ENCODE measurements at places on chromosomes 1 and 21.
A peak's percentile ranks its signal among the peaks of the same experiment; 100 is the strongest.

GRCh38 chr1:179055937-179056336, 25.9 kb upstream of the TOR3A start:
- DNase-seq = no peak

DNA sequence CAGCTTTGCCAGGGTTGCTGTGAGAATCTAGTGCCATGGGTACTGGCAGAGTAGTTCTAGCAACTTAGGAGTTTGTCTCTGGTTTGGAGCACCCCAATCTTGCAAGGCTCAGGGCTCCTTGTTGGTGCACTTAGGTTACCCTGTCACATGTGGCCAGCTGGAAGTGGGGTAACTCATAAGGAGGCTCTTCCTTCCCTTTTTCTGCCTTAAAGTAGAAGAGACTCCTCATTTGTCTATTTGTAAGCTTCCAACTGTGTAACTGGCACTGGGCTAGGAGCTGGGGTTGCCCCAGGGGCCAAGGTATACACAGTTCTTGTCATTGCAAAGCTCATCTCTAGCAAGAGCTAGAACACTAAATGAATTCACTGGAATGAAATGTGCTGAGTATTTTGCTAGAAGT, 10.6 kb downstream of the MROH7 start:
- no peak for DNase-seq

DNA sequence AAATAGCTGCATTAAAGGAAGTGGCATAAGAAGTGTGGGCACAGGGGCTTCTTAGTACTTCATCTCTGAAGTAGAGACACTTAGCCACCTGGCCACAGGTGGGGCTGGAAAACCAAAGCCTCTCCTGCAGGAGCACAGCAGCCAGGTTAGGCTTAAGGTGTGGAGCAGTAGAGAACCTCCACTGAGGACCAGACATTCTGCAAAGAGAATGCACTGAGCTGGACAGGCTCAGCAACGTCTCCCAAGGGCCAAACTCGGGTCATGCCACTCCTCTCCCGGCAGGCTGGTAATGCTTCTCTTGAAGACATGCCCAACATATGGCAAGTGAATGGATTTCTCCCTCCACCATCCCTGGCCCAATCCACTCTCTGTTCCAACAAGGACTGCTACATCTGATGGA, 33.0 kb upstream of the LRRC38 start:
- no peak for DNase-seq

- DNase-seq = no peak
Observed at GRCh38 chr1:1100296-1100695, 15.6 kb downstream of the C1orf159 start.

DNA sequence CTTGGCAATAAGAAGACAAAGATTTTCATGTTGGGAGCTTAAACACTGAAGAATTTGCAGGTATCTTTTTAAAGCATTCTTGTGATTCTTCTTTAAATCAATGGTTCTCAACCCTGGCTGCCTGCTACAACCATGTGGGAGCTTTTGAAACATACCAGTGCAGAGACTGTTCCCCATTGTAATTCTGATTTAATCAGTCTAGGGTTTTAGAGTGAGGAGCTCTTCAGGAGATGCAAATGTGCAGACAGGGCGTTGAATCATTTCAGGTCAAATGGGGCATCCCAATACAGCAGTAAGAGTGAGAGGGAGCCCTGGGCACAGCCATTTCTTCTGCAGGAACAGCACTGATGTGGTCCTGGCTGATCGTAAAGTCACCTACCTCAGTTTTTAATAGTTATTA, 24.3 kb downstream of the KCNJ6 start:
- no peak for DNase-seq

DNA sequence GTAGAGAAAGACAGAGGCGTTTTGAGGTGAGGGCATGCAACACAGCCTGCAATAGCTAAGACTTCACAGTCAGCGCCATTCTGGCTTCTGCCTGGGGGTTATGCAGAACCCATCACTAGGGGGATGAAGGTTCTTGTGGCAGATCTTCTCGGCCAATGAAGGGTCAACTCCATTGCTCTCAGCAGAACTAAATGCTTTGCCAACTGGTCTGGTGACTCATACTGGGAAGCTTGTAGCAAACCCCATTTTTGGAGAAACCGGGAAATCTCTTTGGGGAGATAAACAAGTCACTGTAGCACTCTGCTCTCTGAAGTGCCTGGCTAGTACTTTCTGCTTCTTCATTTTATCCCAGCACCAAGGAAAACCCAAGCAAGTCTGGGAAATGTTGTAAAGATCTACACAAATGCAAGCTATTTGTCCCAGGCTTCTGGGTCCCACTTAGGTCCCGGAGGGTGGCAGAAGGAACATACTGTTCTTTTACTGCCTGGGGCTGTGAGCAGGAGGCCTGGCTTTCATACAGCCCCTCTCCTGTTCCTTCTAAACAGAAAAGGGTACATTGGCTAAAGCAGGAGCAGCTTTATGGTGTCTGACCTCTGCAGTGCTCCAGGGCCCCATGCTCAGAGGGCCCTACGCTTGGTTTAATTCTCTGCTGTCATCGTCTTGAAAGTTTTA, 28.8 kb downstream of the SHISA4 start:
- DNase-seq = peak; percentile 67

DNA sequence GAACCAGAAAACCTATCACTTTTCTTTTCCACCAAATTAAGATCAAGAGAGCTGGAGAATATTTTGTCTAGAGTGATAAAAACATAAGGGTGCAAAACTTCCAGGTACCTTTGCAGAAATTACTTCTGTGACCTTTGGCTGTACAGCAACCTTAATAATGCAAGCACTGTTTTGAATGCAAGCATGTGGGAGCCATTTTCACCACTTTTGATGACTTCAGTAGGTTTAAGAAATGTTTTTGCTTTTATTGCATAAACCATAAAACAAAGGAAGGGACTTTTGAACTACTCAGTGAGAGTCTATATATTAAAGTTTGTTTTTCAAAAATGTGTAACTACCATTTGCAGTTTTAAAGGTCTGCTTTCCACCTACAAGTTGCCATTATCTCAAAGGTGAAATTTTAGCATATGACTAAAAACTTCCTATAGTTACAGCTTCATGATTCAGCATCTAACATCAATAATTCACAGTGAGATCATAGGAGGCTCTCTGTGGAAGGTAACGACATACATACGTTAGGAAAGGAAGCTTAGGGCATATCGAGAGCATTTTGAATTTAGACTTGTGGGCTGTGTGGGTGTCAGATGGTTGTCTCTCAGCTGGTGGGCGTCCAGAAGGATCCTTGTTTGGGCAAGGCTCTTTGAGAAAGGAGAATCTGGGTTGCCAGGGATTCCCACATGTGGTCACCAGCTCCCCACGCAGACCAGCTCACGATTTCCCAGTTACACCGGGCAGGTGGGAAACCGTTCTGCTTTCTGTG, 1.1 kb upstream of the GADD45A start:
- DNase-seq = no peak

DNA sequence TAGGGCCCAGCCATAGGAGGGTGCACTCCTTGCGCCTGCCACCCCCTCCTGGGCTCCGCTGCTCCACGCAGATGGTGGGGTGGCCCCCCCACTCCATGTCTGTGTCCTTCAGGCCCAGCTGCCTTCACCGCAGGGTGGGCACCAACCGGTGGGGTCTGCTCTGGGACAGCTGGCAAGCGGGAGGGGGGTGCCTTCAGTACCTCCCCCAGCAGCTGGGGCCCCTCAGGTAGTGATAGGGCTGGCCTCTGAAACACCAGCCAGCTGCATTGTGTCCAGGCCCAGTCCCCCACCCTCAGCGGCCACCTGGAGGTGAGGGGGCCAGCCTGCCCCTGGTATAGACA, 360 bp downstream of the GJC2 start:
- no peak for DNase-seq

GRCh38 chr21:29360799-29361765, 62.4 kb downstream of the BACH1 start:
- no peak for DNase-seq

DNA sequence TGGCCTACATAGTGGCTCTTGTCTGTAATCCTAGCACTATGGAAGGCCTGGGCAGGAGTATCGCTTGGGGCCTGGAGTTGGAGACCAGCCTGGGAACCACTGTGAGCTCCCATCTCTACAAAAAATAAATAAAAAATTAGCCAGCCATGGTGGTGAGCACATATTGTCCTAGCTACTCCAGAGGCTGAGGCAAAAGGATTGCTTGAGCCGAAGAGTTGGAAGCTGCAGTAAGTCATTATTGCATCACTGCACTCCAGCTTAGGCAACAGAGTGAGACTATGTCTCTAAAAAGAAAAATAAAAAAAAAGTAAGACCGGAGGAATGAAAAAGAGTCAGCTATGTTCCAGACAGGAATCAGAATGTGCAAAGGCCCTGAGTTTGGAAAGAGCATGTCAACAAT, 115.3 kb downstream of the CYYR1 start:
- DNase-seq = no peak

DNA sequence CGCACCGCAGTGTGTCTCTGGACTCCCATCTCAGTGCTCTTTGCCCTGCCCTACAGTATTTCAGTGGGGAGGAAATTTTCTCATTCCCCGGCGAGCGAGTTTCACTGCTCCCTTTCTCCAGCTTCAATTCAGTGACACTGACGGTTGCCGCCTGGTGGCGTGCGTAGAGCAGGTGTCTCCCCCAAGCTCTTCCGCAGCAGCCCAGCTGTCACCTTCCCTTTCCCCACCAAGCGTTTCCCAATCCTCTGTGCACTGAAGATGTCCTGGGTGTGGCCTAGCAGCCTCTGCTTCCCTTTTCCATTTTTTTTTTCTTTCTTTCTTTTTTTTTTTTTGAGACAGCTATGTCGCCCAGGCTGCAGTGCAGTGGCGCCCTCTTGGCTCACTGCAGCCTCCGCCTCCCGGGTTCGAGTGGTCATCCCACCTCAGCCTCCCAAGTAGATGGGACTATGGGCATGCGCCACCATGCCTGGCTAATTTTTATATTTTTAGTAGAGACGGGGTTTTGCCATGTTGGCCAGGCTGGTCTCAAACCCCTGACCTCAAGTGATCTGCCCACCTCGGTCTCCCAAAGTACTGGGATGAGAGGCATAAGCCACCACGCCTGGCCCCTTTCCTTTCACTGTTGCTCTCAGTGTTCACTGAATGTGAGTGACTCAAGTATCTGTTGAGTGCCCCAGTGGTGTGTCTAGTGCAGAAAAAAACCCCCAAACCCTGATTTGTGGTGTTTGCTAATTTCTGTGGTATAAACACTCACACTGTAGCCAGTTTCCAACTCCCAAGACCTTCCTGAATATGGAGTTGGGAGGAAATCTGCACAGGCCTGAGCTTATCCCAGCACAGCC, 30.1 kb downstream of the TNFRSF1B start:
- DNase-seq = no peak

DNA sequence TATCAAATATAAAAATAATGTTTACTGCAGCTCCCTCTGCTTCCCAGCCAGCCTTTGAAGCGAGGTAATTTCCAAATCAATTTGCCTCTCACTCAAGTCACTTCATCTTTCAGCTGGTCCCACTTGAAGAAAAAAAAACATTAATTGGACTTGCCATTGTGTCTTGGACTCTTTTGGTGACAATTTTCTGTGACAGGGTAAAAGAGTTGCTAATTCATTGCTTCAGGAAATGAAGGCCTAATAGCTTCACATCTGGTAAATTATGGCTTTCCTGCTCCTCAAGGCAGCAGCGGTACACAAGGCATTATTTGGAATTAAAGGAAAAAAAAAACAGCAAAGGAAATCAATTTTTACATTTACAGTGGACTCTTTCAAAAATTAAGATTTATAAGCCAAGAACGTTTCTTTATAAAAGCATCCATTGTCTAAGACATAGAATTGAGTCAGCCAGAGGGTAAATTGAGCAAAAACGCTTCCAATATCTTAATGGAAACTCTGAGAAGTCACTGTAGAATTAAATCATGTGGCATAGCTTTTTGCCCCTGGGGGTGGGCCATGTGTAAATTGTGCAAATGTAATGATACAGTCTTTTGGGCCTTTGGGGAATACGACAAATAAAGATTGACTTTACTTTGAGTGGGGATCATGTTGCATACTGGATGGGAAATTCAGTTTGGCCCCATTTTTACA, 102.5 kb downstream of the LYPLAL1 start:
- no peak for DNase-seq

DNA sequence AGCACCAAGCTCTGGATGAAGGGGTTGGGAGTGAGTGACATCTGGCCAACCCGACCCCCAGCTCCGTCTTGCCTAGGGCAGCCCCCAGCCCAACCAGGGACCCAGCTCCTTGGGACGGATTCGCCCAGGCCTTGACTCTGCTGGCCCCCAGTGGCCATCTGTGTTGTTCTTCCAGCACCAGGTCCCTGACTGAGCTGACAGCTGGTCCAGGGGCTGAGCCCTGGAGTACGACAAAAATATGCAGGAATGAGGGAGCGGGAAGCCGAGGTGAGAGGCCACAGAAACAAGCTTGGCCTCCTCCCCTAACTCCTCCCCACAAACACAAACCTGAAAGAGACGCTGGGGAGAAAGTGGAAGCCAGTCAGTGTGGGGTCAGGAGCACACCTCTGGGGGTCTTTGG, 55.0 kb upstream of the PAX7 start:
- DNase-seq = no peak

DNA sequence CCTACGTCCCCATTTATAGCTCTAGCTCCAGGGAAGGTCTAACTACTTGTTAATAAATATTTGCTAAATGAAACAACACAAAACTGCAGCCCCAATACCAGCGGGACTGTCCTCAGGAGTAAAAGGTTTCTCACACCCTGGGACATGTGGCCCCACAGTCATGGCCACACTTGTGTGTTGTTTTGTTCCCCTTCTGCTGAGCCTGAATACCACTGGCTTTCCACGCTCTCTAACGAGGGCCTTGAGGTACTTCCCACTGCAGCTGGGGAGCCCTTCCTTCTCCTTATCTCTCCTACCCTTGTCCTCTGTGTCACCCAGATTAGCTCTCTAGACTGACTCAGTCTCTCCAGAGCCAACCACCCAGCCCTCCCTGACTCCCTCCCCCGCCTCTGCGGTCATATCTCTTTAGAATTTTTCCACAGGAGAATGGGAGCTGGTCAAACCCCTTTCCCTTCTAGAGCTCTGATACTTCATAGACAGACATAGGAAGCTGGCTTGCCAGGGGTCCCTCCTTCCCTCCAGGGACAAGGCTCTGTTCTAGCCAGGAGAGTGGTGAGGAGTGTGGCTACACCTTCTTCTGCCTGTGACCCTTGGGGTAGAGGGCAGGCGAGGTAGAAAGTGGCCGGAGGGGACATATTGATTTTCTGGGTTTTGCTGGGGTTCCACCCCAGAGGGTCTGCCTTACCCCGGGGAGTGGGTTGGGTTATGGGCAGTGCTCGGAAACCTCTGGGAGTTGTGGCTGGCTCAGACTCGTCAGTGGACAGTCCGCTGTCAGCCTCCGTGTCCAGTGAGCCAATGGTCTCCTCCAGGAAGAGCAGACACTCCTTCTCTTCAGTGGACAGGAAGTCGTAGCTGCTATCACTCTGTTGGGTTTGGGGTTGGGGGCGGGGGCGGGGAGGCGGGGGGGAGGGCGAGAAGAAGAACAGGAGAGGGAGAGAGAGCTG, 8.1 kb downstream of the C1orf116 start:
- no peak for DNase-seq

Measured in HFF-Myc (cell line).